Activated gamma-delta T cell (primary cell): ENCODE measurements at places on chromosomes 4 and X.

GRCh38 chrX:10904220-10904619 lies 206.9 kb upstream of the HCCS start:
- DNase-seq, result no peak

GRCh38 chr4:31023742-31024141 lies 303.6 kb downstream of the PCDH7 start:
- DNase-seq, result no peak

DNA sequence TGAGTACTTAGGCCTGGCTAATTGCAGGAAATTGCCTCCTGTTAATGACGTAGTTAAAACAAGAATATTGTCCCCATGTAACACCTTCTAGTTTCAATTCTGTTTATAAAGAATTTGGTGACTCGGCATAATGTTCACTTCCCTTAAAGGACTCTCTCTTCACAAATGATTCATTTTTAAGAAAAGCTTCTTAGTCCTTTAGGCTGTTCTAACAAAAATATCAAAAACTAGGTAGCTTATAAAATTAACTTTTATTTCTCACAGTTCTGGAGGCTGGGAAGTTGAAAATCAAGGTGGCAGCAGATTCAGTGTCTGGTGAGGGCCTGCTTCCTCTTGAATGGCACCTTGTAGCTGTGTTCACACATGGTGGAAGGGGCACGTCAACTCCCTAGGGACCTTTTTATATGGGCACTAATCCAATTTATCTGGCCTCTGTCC lies 23.8 kb downstream of the COL25A1 start:
- no peak for DNase-seq

- DNase-seq, result no peak
Measured at GRCh38 chrX:1391707-1392375, at the start of gene SLC25A6. Gene SLC25A6, minus strand, starts transcription at chrX:1392113. Its CDS starts 104 bp downstream, at chrX:1392009.

- DNase-seq, result no peak
Measured at GRCh38 chr4:138927072-138927471, 88.5 kb upstream of the NOCT start.

GRCh38 chr4:18635531-18635930 lies 614.0 kb upstream of the LCORL start:
- DNase-seq, result no peak

GRCh38 chr4:151184523-151185458 lies 85.4 kb downstream of the RPS3A start:
- DNase-seq, result no peak

GRCh38 chr4:54902271-54902670 lies 223.1 kb downstream of the KDR start:
- no peak for DNase-seq

GRCh38 chr4:93263166-93263565 lies 565.4 kb upstream of the ATOH1 start:
- DNase-seq, result no peak

DNA sequence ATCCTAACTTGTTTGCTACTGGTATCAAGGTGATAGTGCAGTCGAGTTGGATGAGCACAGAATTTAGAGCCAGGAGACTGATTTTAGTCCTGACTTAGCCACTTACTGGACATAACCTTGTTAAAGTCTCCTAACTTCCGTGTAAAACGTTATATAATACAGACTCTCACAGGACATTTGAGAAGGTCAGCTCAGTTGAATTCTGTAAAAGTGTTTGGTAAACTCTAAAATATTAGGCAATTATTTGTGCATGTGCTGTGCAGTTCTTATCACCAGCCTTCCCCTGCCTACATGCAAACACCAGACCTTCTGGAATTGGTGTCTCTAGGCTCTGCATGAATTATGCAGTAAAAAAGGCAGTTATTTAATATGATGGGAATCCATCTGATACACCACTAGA lies 45.4 kb downstream of the FNIP2 start:
- DNase-seq, result no peak

GRCh38 chr4:181952478-181952877 lies 290.7 kb upstream of the TENM3 start:
- DNase-seq, result no peak

GRCh38 chrX:24838629-24839028 lies 144.9 kb downstream of the POLA1 start:
- no peak for DNase-seq

DNA sequence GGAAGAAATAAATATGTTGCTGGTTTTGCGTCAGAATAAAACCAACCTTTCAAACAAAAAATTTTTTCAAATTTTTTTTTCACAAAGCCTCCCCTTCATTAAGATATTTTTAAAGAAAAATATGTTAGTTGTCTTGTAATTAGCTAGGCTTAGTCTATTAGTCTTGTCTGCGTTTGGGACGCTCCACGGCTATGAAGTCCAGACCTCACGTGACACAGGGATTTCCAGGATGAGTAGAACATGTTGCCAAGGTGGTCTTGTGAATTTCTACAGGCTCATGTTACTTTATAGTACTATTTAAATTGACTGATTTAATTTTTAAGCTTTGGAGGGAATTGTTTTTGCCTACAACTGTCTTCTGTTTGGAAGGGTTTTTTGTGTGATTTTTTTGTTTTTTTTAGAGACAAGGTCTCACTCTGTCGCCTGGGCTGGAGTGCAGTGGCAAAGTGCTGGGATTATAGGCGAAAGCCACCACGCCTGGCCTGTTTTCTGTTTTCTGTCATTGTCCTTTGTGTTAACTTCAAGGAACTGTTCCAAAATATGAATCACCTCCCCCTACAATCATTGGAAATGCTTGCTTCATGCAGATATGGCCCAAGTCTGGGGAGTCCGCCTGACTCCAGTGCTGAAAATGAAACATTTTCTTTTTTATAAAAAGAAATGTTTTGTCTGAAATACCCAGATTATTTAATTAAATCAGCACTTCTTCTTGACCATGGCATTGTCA lies 26.2 kb downstream of the TMEM144 start:
- DNase-seq, result no peak

GRCh38 chrX:67697452-67697851 lies 153.6 kb downstream of the AR start:
- DNase-seq, result no peak

GRCh38 chr4:6183740-6184139 lies 16.6 kb downstream of the JAKMIP1 start:
- no peak for DNase-seq

GRCh38 chr4:64940698-64941097 lies 531.4 kb upstream of the TECRL start:
- DNase-seq, result no peak

DNA sequence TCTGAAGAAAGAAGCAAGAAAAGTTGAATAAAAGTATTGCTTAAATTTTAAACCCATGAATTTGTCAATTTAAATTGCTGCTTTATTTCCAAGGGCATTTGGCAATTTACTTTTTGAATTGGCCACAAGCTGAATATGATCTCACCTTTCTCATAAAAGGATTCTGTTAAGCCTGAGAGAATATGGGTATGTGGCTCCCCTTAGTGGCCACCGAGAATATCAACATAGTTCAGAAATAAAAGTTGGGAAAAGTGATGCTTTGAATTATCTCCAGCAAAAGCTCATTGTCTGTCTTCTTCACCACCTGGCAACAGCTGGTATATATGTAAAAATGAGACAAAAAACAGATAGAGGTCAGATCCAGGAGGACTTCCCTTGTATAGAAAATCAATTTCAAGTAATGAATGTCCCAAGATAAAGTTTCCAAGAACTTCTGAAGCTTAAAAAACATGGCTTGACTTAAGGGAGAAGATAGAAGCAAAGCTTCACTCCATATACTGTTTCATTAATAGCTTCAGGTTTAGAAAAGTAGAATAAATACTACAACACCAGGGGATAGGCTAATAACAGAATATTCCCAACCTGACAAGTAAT lies 290.7 kb upstream of the FAM241A start:
- DNase-seq, result no peak

DNA sequence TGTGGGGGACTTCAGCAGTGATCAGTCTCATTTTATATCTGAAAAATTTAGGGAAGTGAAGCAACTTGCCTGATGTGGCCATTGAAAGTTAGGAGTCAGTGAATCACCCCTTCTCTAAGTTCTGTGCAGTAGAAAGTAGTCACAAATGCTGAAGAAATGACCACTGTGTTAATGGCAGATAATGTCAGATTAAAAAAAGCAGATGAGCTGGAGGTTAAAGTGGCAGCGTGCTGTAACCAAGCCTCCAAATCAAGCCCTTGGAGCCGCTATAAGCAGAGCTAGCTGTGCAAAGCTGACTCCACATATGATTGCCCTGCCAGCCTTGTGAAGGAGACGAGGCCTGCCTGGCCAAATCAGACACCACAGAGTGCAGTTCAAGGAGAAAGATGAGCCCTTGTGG lies 39.2 kb upstream of the PDE5A start:
- no peak for DNase-seq

DNA sequence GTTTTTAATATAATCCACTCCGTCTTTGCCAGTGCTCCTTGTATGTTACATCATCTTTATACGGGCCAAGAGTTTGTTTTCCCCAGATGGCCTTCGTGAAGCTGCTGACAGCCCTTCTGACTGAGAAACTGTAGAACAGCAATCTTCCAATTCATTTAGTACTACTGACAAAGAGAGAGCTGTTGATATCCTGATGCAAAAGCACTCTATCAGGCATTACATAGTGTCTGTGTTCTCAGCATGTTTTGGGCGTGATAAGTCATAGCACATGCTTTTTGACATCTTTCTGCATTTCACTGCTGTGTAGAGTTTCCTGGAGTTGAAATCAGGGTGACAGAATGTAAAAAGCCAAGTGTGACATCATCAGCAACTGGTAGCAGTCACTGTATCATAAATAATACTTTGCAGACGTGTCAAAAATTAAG lies 746.3 kb upstream of the FAM241A start:
- DNase-seq, result no peak

DNA sequence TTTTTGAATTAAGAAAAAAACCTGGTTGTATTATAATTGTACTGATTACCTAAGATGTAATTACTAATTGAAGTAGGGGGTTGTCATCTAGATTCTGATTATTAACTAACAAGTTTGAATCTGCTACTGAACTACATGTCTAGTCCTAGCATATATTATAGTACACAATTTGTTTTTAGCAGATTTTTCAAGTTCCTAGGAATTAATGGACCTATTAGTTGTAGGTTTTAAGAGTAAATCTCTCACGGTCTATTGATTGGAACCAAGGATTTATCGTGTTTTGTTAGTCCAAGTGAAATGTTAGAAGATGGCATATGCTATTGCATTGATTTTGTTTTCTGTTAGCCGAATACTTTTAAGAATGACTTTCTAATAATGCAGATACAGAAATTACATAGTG lies 20.8 kb downstream of the PTPN13 start:
- DNase-seq, result no peak
